ENCODE measurements at places on chromosomes 7 and 10.
A peak's percentile ranks its signal among the peaks of the same experiment; 100 is the strongest.

GRCh38 chr7:44218418-44219201, 17.8 kb downstream of the YKT6 start:
- DNase-seq: no peak

DNA sequence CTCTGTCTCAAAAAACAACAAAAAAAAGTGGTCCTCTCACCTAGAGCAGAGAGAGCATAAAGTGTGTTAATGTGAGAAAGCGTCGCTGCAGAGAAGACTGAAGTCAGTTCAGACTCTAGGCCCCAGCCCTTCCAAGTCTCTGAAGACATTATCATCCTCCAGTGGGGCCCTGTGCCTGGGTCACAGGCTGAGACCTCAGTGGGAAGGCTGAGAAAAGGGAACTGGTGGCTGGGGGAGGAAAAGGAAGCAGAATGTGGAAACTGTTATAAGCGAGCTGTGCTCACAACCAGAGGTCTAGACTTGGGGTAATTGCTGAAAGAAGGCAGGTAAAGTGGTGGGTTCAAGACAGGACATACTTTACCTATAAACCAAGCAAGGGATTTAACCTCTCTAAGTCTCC, 4.9 kb upstream of the RRP12 start:
- DNase-seq: no peak

GRCh38 chr10:6213908-6214307, 11.2 kb downstream of the PFKFB3 start:
- no peak for DNase-seq

DNA sequence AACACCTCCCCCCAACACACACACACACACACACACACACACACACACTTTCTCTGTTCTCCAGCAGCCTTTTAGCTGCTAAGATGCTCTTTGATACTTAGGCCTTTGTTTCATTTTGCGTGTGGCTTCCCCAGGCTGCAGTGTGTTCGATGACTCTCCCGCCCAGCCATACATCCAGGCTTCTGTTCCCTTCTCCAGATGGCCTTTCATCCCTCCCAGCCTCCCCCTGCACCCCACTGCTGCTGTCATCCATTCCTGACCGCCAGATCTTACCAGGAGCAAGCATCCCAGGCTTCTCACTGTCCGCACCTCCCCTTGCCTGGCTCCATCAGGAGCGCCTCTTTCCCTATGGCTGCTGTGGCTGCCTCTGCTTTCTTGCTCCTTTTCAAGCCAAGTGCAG, 77.8 kb upstream of the PPIF start:
- no peak for DNase-seq

GRCh38 chr10:88989824-88990383, 694 bp upstream of the FAS start:
- DNase-seq: peak; percentile 19

- no peak for DNase-seq
Measured at GRCh38 chr10:121085367-121085766, 234.2 kb downstream of the WDR11 start.

- no peak for DNase-seq
Measured at GRCh38 chr7:83614112-83614511, 34.8 kb downstream of the SEMA3E start.

- no peak for DNase-seq
Measured at GRCh38 chr10:112308125-112308502, 24.9 kb downstream of the TECTB start.

DNA sequence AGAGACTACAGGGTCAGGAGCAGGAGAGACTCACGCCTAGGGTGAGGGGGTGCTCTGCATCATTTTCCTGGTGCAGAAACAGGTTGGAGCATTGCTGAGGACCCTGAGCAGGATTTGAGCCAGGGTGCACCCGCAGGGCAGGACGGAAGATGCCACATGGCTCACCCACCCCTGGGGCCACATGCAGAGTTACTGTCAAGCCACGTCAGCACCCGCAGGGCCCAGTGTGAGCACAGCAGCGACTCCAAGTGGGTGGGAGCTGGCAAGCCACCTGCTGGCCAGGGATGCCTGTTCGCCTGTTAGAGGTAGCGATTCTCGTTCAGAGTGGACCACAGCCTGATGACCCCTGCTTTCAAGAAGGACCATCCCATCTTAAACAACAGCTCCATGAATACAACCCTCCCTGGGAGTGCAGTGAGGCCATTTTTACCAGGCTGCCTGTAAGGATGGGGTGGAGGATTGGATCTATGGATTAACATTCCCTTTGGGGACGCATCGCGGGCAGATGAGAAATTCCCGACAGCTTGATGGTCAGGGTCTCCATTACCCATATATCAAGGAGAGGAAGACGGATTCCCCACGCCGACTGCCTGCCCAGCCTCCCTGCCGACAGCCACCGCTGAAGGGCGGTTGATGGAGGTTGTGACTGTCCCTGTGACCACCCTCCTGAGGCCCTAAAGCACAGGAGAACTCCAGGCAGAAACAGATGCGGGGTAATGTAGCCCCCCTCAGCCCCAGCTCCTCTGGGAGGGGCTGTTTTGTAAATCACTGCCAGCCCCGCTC, 101.1 kb upstream of the RET start:
- DNase-seq: no peak

- no peak for DNase-seq
Measured at GRCh38 chr10:51602326-51602725, 97.1 kb downstream of the CSTF2T start.

- DNase-seq: no peak
Measured at GRCh38 chr10:96548589-96548988, 34.9 kb upstream of the TLL2 start.

GRCh38 chr7:80950550-80950967, 31.7 kb upstream of the SEMA3C start:
- DNase-seq: no peak

- no peak for DNase-seq
Measured at GRCh38 chr10:79454259-79454658, 8.8 kb upstream of the ZCCHC24 start.

DNA sequence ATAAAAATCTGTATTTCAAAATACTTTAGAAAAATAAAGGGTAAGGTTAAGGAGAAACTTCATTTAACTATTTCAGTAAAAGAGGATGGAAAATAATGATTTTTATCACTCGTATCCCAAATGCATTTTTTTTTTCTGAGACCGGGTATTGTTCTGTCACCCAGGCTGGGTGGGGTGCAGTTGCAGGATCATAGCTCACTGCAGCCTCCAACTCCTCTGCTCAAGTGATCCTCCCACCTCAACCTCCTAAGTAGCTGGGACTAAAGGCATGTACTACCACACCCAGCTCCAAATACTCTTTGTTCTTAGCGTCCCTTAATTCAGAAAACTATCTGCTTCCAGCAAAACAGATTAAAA, 11.8 kb downstream of the KMT2C start:
- no peak for DNase-seq

- no peak for DNase-seq
Measured at GRCh38 chr10:34489411-34489810, 325.7 kb downstream of the PARD3 start.

DNA sequence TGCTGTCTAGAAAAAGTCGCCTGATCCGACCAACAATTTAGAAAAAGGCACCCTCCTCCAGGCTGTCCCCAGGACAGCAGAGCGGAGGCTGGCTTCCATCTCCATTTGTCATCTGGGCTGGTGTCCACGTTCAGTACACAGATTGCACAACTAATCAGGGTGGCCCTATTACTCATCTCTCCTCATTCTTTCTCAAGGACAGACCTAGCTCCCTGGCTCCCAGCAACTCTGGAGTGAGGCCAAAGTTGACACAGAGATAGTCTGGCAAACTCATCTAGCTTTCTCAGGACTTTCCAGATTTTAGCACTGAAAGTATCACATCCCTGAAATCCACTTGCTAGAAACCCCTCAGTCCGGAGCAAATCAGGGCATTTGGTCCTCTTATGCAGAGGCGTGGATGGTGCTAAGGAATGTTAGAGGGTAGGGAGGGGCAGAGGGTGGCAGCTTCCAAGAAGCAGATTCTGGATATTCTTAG, 75.1 kb downstream of the DNAH11 start:
- DNase-seq: no peak

DNA sequence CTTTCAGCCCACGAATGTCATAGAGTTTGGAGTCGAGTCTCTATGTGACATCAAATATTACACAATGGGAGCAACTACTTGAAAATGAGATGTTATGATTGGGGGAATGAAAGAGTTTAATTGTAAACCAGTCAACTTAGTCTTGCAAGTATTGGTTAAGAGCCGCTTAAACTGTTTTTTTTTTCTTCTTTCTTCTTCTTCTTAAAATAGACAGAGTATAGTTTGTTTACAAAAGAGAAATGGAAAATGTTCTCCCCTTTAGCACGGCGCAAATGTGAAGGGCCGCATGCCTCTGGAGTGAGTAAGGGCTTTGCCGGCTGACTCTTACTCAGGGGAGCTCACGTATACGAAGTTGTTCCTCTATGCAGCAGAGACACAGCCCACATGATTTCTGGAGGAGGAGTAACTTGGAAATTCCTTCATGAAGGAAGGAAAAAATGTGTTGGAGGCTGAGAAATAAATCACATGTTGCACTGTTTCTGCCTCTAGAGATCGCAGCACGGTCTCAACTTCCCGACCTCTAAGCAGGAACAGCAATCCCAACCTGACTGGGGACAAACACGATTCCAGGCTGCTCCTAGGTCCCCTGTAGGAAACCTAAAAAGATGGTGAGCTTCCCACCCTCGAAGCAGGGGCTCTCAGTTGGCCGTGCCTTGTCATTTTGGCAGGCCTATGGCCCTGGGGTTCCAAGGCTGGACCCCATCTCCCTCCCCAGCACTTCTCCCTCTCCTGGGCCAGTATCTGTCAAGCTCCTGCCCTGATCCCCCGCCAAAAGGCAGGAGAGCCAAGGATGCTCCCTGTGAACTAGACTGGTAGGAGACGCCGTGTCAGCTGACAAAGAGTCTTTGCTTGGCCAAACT, 44.8 kb downstream of the MYOF start:
- no peak for DNase-seq

DNA sequence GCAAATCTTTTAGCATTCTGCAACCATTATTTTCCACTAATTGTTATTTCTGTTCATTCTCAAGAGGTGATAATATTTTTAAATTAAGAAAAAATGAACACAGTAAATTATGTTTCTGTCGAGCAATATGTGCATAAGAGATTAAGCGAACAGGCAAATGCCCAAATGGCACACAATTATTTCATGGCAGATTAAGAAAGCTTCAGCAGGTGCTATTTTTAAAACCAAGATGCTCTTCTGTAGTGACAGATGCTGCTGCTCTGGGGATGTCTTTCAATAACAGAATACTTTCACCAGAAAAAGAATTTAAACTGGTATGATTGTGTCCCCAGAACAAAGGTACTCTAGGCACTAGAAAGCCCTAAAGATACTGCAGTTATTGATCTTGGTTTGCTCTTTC, 412.7 kb upstream of the SORCS1 start:
- no peak for DNase-seq

DNA sequence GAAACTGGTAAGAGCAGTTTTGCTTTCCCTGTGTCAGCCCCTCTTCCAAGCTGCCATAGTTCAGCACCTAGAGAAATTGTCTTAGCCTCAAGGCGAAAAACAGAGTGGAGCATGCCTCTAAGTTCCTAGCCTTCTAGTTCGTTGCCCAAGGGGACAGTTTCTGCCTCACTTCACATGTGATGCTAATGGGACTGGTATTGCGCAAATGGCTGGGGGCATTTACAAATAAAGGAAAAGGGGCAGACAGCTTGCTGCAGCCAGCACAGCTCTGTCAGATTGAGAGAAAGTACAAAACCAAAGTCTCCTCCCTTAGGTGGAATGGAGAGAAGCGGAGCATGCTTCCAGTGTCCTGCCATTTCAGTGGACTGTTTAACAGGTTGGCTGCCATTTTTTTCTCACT, 567.7 kb downstream of the ETV1 start:
- DNase-seq: no peak

GRCh38 chr7:99242682-99243081, 30.0 kb upstream of the MYH16 start:
- no peak for DNase-seq

DNA sequence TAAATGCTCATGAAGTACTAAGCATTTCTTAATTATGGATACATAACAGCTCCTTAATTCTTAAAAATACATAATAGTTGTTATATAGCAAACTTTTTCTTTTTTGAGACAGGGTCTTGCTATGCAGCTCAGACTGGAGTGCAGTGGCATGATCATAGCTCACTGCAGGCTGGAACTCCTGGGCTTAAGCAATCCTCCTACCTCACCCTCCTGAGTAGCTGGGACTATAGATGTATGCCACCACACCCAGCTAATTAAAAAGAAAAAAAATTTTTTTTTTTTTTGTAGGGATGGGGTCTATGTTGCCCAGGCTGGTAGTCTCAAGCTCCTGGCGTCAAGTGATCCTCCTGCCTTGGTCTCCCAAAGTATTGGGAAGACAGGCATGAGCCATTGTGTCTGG, 30.9 kb downstream of the IRF5 start:
- no peak for DNase-seq

DNA sequence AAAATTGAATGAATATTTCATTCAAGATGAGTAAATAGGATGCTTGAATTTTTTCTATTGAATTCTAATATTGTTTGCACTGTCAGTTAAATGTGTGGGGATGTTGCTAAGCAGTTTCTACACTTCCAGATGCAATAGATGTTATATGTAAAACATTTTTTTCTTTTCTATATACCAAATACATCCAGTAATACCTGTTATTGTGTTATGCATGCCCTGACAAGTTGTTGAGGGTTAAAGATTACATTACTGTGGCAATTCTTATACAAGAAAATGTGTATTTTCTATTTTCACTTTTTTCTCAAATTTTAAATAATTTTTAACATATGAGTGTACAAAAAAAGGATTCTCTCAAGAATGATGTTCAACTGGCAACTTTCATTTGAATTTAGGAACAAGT, 713.9 kb downstream of the GATA3 start:
- DNase-seq: no peak

DNA sequence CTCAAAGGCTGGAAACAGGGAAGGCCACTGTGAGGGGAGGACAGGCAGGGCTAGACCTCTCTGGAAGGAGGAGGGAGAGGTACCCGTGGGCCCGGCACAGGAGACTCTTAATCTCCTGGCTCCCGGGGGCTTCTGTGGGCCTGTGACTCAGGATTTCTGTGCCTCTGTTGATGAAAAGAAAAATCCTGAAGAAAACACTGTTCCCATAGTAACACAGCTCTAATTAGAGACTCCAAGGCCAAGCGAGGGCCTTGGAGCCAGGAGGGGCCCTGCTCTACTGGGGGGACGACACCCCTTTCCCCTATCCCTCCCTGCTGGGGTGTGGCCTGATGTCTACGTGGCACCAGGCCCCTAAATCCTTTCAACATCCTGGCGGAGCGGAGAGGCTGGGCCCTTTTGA, 174.1 kb upstream of the TNRC18 start:
- no peak for DNase-seq

DNA sequence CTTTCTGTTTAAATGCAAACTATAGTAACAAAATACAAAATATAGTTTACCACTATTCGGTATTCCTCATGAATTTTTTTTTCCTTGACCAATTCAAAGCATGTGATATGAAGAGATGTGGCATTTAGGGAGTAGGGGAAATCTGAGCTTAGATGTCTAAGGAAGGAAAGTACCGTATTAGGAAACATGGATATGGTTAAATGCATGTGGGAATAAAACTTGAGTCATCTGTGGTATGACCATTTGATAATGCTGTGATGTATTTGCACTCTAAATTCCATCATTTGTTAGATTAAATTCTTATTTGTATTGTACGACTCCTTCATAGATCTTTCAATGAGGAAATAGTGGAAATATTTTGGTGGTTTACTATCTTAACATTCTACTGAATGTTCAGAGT, 19.7 kb downstream of the AHR start:
- no peak for DNase-seq
